ENCODE measurements at places on chromosomes 3 and 15.
A peak's percentile ranks its signal among the peaks of the same experiment; 100 is the strongest.

GRCh38 chr15:74426404-74427281 lies 7.1 kb downstream of the SEMA7A start:
- DNase-seq: no peak

DNA sequence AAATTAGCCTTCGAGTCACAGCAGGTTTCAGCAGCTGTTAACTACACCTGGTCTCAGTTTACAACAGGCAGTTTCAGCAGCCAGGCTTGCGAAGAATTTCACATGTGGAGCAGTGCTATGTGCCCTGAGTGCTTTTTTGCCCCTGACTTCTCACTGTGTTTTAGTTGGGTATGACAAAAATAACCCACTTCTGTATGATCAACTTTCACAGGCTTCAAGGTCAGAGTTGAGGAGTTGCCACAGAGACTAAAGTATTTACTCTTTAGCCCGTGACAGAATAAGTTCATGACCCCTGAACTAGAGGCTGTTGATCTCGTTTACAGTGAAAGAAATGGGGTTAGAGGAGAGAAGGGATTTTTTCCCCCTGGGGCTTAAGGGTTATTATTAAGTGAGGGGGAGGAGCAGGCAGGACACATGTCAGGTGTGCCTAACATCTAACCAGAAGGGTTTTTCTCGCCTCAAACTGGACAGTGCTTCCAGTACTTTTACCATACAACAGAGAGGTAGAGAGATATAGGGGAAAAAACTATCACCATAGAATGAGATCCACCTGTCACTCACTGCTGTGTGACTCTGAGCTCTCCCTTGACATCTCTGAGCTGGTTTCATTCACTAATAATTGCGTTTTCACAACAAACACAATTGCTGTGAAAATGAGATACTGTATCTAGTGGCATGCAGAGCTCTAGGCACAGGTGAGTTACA lies 14.0 kb upstream of the TOPBP1 start:
- no peak for DNase-seq

GRCh38 chr15:72233769-72234168 lies 2.8 kb upstream of the PKM start:
- no peak for DNase-seq

- no peak for DNase-seq
Measured at GRCh38 chr3:190012314-190012782, 108.3 kb downstream of the P3H2 start.

DNA sequence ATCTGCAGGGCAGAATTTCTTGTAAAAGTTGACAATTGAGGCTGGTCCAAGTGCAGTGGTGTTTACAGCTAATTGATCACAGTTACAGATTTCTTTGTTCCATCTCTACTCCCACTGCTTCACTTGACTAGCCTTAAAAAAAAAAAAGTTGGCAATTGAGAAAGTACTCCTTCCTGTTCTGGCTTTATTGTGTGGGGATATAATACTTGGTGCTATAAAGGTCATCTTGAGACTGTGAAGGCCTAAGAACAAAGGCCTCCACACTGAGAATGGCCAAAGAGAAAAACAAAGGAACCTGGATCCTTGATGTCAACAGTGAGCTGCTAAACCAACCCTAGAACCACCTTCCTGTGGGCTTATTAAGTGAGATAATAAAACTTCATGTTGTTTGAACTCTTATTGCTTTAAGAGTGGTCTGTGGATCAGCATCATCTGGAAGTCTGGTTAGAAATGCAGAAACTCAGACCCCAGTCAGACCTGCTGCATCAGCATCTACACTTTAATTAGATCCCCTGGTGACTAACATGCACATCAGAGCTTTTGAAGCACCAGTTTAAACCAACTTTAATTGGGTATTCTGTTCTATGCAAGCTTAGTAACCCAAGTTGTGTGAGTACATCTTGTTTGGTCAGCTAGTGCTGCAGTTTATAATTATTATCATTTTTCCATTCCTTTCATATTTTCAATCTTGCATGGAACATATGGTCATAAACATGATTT lies 55.2 kb downstream of the TMOD3 start:
- no peak for DNase-seq

GRCh38 chr3:149998946-149999345 lies 28.3 kb upstream of the PFN2 start:
- DNase-seq: no peak

GRCh38 chr3:161740421-161740820 lies 243.8 kb downstream of the OTOL1 start:
- DNase-seq: no peak

DNA sequence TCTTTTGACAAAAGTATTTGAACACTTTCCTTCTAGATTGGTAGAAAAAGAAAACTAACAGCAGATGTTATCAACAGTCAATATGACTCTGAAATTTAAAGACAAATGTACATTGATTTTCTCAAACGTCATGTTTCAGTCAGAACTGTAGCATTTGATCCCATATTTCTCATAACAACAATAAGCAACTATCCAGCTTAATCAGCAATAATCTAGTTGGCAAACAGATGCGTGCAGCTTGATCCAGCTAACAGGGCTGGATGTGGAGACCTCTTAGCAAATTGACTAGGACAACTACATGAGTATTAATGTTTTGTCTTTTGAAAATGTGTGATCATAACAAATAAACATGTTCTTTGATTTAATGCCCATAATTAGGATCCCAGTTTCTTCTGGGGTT lies 94.0 kb upstream of the STT3B start:
- DNase-seq: no peak

GRCh38 chr15:52682781-52683180 lies 3.6 kb upstream of the ATOSA start:
- DNase-seq: no peak

GRCh38 chr15:88622605-88622975 lies 1.4 kb downstream of the AEN start:
- no peak for DNase-seq

DNA sequence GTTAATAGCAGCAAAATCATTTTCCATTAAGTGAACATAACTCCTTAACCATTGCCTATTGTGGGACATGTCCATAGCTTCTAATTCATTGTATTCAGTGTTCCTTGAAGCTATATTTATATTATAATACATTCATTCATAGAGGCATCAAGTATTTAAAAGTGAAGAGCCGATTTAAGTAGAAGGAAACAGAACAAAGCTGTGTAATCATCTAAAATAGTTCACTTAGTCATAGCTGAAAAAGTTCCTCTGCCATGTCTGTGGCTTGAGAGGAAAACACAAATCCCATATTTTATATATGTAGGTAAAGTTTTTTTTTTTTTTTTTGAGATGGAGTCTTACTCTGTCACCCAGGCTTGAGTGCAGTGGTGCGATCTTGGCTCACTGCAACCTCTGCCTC lies 54.5 kb downstream of the TMEM108 start:
- DNase-seq: no peak

- DNase-seq: peak; percentile 87
Measured at GRCh38 chr15:88450125-88450798, 16.9 kb downstream of the MRPL46 start.

- DNase-seq: no peak
Measured at GRCh38 chr3:28013864-28014473, 227.4 kb upstream of the CMC1 start.

DNA sequence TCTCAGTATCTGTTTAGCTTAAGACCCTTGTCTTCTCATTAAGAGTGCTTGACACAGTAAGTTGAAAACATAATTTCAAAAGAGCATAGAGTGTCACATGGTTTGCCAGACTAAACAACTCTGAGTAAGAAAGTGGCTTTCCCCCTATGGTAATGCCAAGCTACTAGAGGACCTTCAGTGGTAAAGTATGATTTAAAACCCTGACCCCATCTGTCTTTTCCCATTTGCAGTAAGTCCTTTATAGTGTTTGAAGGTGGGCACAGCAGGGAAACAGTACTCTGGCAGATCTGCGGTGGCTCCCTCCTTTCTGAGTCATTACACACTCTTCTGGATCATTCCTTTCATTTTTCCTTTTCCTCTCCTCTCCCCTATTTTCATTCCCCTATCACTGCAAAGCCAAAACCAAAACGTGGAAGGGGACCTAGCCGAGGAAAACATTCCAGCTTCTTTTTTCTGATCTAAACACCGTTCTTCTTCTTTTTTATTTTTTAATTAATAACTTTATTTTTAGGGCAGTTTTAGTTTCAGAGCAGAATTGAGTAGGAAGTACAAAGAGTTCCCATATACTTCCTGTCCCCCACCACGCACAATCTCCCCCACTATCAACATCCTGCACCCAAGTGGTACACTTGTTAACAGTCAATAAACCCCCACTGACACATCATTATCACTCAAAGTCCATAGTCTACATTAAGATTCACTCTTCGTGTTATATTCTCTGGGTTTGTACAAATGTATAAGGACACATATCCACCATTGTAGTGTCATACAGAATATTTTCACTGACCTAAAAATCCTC lies 74.7 kb downstream of the PPARG start:
- no peak for DNase-seq

DNA sequence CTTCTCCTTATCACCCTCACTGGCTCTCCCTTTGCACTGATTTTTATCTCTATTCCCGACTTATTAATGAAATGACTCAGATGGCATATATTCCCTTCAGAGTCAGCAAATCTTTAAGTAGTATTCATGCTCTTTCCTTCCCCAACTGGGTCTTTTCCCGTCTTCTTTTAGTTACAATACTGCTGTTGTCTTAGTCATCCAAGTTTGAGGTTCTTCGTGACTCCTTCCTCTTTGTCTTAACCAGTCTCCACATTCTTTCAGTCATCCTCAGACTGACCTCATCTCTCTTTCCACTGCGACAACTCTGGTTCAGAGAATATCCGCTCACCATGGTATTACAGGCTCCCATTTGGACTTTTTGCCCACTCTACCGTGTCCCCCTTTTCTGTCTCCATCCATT lies 12.4 kb downstream of the WDR5B start:
- no peak for DNase-seq

- peak; percentile 76 for DNase-seq
Measured at GRCh38 chr3:50347187-50347813, 1.8 kb upstream of the ZMYND10 start.

DNA sequence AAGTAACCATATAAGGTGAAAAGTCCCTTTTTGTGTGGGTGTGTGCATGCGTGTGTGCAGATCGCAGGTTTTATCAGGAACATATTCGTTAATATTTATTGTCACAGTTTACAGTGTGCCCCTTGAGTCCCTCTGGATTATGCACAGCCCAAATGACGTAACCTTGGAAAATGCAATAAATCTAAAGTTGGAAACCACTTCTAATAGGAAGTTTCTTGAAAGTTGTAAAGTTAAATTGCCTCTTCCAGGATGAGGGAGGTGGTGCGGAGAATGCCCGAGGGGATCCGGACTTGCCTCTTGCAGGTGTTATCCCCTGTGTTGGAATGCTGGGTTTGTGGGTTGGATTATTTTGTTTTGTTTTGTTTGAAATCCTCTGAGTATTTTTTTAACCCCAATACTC lies 143.3 kb downstream of the CMSS1 start:
- no peak for DNase-seq

GRCh38 chr3:133607816-133608215 lies 34.3 kb downstream of the CDV3 start:
- no peak for DNase-seq

DNA sequence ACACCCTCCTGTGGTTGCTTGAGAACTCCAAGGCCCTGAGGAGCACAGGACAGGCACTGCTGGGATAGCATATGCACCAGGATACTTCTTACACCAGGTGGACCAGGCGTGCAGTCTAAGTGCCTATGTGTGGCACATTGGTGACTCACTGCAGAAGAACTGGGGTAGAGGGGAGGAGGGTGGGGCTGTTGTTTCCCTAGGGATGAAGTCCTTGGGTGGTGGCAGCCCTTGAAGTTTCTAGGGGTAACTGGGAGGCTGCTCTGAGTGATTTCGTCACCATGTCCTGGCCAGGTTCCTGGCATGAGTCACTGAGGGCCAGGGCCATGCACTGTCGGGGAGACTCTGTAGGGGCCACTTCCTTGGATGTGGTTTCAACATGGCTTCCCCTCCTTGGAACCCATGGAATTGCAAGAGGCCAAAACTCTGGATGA lies 15.9 kb downstream of the MYZAP start:
- DNase-seq: no peak

DNA sequence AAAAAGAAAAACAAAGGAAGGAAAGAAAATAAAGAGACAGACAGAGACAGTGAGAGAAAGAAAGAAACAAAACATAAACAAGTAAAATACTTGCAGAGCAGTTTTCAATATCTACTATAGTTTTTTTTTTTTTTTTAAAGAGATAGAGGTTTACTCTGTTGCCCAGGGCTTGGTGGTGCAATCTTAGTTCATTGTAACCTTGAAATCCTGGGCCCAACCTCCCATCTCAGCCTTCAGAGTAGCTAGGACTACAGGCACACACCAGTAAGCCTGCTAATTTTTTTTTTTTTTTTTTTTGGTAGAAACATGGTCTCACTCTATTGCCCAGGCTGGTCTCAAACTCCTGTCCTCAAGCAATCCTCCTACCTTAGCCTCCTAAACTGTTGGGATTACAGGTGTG lies 23.1 kb downstream of the CLASP2 start:
- DNase-seq: no peak

DNA sequence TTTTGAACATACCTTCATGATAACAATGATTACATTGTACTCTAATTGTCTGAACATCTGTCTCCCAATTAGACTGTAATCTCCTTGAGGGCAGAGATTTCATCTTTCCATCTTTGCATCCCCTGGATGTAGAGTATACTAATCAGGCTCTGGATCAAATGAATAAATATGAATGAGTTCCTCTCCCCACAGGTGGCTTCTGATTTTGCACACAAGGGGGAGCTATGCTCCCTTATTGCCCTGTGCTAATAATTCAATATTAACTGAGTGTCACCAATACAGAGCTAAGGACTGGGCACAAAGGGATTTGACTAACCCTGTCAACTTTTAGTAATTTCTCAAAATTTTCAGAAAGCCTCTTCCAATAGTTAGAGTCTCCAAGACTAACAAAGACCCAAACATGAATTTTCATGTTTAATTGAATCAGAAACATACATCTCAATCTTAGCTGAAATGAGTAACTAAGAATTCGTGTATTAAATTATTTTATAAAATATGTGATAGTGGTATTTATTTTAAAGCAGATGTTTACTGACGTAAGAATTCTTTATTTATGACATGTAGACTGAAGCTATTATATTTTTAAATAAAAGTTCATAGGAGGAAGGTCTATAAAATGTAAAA lies 3.0 kb downstream of the DUOXA1 start:
- DNase-seq: no peak

DNA sequence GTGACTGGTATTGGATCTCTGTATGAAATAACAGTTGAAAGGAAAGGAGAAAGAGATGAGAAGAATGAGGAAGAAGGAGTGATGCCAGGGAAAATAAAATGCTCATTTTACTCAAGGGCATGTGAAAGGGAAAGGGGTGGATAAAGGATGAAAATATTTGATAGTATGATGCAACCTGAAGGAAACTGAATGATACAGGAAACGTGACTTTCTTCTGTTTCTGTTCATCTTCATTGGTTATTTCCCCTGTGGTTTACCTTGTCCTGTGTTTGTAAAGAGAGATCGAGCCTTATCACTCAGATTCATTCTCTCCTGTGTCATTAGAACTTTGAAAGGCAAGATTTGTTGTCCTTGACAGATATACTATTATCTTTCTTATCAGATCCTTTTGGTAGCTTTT lies 243.6 kb upstream of the SLITRK3 start:
- DNase-seq: no peak

- DNase-seq: no peak
Measured at GRCh38 chr3:11154953-11155325, 646 bp downstream of the HRH1 start.

- DNase-seq: no peak
Measured at GRCh38 chr3:125959317-125960065, 9.5 kb upstream of the ROPN1B start.
